Ammon's horn (tissue), 1 donor: ENCODE measurements at places on chromosomes 13 and 19.

- no peak for DNase-seq
These were observed 5.0 kb upstream of the GRIN3B start for GRCh38 chr19:995051-995827.

GRCh38 chr19:49098795-49099194 is 13.5 kb downstream of the SNRNP70 start:
- no peak for DNase-seq

DNA sequence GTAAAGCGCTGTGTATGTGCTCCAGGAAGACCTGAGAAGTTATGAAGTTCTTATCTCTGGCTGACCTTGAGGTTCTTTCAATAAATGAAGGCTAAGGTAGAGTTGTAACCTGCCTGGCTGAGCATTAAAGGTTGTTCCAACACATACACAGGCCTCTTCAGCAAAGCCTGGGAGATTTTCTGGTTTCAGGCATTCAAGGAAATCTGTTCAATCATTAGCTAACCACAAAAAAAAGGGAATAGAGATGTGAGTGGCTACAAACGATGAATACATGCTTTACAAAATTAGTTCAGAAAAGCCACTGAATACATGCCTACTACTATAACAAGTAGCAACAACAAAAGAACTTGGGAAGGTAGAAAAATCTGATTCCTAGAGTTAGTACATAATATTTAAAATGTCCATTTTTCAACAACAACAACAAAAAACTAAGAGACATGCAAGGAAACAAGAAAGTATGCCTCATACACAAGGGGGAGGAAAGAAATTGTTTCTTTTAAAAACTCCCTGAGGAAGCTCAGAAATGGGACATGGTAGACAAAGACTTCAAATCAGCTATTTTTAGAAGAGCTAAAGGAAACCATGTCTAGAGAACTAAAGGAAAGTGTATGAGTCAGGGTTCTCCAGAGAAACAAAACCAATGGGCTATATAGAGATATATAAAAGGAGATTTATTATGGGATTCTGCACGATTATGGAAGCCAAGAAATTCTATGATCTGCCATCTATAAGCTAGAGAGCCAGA is 191.5 kb upstream of the IPO5 start:
- DNase-seq = no peak

DNA sequence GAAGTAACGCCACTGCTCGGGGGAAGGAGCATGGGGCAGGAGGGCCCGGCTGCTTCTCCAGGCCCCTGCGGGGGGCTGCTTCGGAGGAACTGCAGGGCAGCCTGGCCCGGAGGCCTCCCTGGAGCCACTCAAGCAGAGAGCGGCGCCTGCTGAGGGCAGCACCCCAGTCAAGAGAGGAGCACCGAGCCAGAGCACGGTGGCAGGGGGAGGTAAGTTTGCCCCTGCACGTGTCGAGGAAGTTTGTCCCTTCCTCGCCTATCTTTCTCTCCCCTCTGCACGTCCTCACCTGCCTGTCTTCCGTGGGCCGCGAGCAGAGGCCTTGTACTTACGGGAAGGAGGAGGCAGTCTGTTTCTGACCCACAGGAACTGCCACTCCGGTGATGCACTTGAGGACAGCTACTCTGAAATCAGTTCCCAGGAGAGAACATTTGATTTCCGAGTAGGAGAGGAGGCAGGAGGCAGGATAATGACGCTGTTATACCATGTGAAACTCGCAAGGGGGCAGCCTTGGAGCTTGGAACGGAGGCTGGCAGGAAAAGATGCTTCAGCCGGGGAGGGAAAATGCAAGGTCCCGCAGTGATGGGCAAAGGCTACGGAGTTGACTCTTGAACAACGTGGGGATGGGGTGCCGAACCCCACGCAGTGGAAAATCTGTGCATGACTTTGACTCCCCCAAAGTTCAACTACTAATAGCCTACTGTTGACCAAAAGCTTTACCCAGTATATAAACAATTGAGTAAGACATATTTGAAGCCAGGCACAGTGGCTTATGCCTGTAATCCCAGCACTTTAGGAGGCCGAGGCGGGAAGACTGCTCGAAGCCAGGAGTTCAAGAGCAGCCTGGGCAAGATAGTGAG is 5.0 kb downstream of the FFAR1 start:
- DNase-seq = peak; percentile 89

GRCh38 chr13:44068737-44069136 is 189.0 kb downstream of the LACC1 start:
- no peak for DNase-seq

DNA sequence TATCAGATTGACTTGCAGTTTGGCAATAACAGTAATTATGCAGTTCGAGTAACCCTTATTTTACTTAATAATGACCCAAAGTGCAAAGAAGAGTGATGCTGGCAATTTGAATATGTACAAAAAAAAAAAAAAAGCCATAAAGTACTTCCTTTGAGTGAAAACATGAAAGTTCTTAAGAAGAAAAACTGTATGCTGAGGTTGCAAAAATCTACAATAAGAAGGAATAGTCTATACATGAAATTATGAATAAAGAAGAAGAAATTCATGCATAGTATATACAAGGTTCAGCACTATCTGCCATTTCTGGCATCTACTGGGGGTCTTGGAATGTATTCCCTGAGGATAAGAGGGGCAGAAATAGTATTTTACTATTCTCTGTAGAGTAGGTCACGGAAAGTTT is 55.9 kb downstream of the ZC3H13 start:
- DNase-seq = no peak

DNA sequence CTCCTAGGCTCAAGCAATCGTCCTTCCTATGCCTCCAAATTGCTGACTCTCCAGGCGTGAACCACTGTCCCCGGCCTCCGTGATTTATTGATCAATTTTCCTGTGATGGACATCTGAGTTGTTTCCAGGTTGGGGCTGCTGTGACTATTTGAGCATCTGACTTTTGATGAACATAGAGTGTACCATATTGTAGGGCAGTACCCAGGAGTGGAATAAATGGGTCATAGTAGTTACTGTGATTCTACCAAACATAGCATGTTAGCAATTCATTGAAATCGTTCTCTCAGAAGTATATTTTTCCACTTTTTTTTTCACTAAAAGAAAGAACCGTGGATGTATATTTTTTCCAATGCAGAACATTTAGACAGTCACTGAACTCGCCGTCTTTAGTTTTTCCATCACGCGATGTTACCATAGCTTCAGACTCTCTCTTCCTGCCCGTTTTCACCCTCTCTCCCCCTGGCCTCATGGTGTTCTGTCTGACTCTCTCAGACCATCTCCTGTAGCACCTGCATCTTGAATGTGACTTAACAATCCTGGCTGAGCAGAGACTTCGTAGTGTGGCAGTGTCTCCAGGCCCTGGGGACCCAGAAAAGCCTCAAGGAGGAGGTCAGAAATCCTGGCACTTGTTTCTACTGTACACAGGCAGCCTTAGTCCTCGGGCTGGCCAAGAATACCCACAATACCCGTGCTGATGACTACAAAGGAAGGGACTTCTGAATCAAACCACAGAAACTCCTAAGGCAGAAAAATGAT is 3.2 kb upstream of the RASGRP4 start:
- no peak for DNase-seq

- DNase-seq = no peak
These were observed 238.3 kb upstream of the KLF12 start for GRCh38 chr13:74372511-74372910.

DNA sequence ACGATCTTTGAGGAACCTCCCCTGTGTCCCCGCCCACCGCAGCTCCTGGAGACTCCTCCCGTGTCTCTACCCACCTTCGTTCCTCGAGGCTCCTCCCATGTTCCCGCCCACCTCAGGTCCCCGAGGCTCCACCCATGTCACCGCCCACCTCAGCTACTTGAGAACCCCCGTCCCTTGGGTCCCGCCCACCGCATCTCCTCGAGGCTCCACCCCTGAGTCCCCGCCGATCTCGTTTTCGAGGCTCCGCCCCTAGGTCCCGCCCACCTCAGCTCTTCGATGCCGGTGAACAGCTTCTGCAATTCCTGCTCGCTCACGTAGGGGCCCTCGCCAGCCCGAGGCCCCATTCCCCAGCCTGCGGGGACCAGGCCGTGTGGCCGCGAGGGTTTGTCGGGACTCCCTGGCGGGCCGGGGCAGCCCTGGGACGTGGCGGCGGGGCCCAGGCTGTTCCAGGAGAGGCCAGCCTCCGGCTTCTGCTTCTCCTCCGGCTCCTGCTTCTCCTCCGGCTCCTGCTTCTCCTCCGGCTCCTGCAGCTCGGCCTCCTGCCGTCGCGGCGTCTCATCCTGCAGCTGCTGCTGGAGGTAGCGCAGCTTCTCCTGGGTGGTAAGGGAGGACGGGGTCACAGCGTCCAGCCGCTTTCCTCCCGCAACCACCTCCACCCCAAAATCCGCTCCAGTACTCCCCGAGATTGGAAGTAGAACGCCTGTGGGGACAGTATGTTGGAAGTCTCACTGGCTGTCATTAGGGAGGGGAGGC is 16.7 kb downstream of the TSKS start:
- no peak for DNase-seq

DNA sequence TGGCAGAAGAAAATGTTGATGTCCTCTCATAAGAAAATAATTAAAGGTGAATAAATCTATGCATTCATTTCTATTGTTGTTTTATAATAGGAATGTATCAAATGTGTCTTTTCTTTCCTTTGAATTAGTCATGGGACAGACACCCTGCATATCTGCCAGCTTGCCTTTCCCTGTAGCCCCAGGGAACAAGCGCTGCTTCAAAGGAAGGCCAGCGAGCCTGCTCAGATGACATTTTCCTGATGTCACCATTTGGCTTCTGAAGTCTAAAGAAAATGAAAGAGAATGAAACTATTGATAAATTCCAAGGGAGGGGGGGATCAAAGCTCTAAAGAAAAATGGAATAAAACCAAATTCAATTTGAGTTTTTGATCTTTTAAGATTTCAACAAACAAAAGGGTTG is 574.8 kb downstream of the IRS2 start:
- DNase-seq = peak; percentile 18

GRCh38 chr13:89925107-89925506 is 1422.4 kb upstream of the MIR17HG start:
- peak; percentile 27 for DNase-seq

- no peak for DNase-seq
These were observed 11.9 kb downstream of the GADD45B start for GRCh38 chr19:2487842-2488241.

- no peak for DNase-seq
These were observed 72.2 kb downstream of the ATP11A start for GRCh38 chr13:112761701-112762689.

DNA sequence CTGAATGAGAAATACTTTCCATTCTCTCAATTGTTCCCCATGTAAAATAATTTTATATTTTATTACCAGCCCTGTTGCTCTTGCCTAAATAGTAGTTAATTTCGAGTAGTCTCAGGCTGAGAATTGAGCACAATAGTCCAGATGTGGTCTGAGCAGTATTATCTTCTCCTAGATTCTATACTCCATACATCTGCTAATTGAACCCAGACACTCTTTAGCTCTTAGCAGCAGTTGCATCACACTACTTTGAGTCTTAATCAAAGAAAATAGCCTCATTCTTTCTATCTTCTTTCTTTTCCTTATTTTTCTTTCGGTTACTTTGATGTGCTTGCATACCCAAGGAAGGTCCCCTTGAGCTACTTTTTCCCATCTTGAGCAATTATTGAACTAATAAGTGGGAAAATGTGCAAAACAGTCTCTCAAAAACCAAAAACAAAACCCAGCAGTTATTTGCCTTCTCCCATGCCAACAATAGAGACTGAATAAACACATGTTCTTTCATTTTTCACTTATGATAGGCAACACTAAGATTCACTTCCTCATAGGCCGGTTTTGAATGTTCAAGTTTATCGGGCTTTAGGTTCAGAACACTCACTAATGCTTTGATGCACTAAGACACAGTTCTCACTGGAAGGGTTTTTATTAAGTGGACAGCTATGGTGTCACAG is 204.5 kb downstream of the POU4F1 start:
- no peak for DNase-seq

DNA sequence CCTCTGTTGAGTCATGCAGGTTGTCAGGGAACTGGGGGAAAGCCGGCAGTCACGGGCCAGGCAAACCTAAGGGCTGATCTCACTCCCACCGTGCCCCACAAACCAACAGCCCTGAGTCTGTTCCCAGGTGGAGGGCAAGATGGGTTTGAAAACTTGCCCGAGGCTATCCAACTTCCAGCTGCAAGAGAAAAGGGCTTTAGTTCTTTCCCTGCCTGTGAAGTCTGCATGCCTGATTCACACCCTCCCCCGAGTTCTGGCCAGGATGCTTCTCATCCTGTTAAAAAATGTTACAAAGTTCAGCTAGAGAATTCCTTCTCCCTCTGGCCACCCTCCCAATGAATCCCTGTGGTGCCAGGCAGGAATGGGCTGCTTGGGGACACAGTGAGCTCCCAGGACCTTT is 33.1 kb downstream of the MYO16 start:
- DNase-seq = no peak

- no peak for DNase-seq
These were observed 266.2 kb downstream of the KCTD12 start for GRCh38 chr13:76620036-76620435.

GRCh38 chr13:112957295-112957677 is 11.7 kb upstream of the MCF2L start:
- no peak for DNase-seq

- no peak for DNase-seq
These were observed 4.2 kb downstream of the MISP start for GRCh38 chr19:755063-755462.

GRCh38 chr13:21362741-21363140 is 96.4 kb downstream of the ZDHHC20 start:
- DNase-seq = no peak
